ENCODE measurements at places on chromosomes 6 and 20. TPM values are rescaled to one million over a fixed set of nuclear protein-coding genes. Genes with fewer than 3 reads are reported as not detected.

Gene CRISP3
- not detected for total RNA-seq

Gene POPDC3
- 21.9 TPM for total RNA-seq

Gene ADTRP
- 0.56 TPM for total RNA-seq

Gene HLA-DQB1
- not detected for total RNA-seq

Gene IMPG1
- total RNA-seq, result not detected

Gene TRIM40
- total RNA-seq, result not detected

Gene TMC2
- not detected for total RNA-seq

Gene NRN1
- 0.59 TPM for total RNA-seq
